ENCODE measurements at places on chromosomes 7 and 10.

- no peak for DNase-seq
Measured at GRCh38 chr10:6310977-6311376, 108.2 kb downstream of the PFKFB3 start.

DNA sequence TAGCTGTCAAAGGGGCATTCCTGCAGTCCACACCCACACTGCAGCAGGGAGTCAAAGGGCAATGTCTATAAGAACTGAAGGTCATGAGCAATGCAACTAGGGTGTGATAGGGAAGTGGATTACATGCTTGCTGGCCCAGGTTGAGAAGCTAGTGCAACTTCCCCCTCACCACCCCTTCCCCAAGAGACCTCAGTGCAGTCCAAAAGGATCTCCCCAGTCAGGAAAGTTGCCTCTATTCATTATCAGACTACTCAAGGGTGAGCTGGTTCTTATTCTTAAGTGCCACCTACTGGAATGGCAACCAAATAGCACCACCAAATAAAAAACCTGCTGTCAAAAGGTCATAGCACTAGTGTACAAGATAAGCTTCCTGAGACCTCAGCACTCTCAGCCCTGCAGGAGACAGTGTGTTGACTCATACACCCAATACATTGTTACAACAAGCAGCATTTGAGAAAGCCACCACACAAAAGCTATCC lies 28.2 kb downstream of the MTERF1 start:
- DNase-seq, result no peak

DNA sequence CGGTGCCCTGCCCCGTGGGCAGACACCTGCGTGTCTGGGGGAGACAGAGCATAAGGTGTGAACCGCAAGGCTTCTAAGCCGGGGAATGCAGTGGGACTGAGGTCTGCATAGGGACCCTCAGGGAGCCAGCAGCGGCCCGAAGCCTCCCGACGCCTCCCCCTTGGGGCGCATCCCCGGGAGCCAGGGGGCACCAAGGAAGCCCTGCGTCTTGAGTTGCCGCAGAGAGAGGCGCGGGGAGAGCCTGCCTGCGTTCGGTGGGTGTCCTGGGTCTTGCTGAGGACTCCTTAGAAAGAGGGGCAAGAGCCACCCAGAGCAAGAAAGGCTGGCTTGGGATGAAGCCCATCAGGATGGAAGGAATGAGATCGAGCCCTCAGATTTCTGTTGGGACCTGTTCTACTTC lies 18.2 kb upstream of the UNCX start:
- DNase-seq, result no peak

DNA sequence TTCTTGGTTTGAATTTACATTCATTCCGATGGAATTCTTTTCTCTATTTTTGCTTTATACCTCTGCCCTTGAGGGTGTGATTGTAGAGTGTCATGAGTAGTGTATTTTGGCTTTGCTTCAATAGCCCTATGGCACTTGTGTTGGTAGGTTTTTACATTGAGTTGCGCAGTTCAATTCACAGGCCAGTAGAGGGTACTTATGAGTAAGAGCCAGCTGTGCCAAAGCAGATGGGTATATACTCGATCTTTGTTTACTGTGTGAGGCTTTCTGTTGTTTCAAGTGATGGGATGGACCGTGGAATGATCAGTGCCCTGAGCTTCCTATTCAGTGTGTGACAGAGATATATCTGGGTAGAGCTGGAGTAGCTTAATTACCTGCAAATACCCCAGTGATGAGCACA lies 4.3 kb upstream of the AKR1C3 start:
- DNase-seq, result no peak

DNA sequence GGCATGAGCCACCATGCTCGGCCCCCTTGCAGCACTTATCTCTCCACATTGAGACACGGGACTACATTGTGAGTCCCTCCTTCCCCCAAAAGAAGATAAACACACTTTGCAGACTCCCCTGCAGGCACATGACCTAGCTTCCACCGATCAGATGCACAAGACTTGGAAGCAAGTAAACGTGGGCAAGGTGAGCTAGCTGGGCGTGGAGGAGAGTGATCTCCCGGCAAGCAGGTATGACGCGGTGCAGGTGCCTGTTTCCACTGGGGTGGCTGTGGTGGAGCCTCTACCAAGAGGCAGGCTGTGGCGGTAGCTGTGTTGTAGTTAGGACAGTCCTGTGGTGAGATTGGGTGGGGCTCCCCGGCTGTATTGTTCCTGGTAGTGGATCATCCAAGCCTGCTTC lies 7.7 kb upstream of the COMTD1 start:
- DNase-seq, result no peak

DNA sequence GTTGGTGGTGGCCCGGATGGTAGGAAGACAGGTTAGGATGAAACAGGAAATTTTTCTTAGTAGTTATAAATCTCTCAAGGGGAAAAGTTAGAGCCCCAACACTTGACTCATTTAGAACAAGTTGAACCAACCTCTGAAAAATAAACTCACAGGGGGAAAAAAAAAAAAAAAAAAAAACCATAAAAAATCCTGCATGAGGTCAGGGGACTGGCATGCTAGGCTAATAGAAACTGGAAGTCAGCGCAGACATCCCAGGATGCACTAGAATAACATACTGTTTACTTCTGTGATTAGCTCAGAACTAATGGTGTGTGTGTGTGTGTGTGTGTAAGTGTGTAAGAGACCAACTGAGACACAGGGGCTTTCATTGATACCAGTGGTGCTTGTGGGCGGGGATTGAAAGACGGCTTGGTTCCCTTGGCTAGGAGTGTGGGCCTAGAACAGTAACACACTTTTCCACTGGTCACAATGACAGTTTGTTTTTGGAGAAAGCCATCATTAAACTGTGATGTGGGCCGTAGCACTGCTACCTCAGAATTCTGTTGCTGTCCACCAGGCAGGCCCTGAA lies 491.6 kb upstream of the GALNT17 start:
- no peak for DNase-seq

DNA sequence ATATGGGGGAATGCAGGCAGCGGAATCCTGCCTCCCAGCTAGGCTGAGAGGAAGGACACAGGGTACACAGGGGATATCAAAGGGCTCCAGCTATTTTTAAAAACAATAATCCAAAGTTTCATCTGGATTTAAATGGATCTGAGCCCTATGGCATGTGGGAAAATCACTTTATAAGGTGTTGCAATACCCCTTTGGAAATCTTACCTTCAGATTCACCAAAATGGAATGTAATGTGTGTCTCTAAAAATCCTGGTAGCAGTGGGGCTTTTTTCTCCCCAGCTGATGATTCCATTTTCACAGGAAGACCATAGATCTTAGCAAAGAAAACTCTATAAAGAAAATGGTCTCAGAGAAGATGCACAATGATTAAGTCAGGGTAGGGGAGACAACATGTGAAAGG lies 722.2 kb downstream of the PARD3 start:
- DNase-seq, result no peak

DNA sequence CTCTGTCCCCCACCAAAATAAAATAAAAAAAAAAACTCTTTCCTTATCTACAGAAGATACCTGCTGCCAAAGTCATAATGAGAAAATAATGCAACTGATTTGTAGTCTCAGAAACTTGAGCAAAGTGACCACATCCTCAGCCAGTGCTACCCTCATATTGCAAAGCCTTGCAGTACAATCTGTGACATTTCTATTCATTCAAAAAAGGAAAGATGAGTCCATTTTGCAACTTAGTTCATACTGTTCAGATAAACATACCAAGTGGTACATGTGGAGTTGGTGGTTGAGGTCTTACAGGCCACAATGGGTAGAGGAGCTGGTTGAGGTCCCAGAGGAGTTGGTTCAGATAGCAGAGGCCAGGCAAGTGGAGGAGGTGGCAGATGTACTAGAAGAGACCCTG lies 6.5 kb upstream of the EIF5AL1 start:
- no peak for DNase-seq

- no peak for DNase-seq
Measured at GRCh38 chr7:48299580-48300169, 128.4 kb downstream of the ABCA13 start.

DNA sequence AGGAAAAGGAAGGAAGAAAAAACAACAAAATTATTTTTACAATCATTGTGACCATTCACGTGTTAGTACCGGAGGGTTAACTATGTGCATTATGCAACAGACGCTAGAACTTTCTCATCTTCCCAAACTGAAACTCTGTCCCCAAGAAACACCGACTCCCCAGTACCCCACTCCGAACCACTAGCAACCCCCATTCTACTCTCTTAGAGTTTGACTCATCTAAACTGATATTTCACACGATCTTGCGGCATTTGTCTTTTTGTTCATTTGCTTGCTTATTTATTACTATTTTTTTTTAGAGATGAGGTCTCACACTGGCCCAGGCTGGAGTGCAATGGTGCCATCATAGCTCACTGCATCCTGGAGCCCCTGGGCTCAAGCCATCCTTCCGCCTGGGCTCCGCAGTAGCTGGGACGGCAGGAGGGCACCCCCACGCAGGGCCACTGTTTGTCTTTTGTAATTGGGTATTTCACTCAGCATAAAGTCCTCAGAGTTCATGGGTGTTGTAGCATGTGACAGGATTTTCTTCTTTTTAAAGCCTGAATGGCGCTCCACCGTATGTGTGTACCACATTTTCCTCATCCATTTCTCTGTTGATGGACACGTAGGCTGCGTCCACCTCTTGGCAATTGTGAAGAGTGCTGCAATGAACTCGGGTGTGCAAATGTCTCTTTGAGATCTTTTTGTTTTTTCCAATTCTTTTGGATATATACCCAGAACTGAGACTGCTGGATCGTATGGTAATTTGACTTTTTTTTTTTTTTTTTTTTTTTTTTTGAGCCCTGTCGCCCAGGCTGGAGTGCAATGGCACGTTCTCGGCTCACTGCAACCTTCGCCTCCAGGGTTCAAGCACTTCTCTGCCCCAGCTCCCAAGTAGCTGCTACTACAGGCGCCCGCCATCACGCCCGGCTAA lies 9.5 kb downstream of the MNX1 start:
- DNase-seq, result no peak

DNA sequence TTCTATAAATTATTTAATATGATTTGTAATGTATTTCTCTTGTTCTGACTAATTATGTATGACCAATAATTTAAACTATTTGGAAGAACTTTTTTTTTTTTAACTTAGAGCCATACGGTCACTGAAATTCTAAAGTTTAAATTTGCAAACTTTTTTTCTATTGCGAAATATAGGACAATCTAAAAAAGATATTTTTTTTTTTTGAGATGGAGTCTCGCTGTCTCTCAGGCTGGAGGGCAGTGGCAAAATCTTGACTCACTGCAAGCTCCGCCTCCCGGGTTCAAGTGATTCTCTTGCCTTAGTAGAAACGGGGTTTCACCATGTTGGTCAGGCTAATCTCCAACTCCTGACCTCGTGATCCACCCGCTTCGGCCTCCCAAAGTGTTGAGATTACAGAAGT lies 130.5 kb downstream of the CPED1 start:
- DNase-seq, result no peak

DNA sequence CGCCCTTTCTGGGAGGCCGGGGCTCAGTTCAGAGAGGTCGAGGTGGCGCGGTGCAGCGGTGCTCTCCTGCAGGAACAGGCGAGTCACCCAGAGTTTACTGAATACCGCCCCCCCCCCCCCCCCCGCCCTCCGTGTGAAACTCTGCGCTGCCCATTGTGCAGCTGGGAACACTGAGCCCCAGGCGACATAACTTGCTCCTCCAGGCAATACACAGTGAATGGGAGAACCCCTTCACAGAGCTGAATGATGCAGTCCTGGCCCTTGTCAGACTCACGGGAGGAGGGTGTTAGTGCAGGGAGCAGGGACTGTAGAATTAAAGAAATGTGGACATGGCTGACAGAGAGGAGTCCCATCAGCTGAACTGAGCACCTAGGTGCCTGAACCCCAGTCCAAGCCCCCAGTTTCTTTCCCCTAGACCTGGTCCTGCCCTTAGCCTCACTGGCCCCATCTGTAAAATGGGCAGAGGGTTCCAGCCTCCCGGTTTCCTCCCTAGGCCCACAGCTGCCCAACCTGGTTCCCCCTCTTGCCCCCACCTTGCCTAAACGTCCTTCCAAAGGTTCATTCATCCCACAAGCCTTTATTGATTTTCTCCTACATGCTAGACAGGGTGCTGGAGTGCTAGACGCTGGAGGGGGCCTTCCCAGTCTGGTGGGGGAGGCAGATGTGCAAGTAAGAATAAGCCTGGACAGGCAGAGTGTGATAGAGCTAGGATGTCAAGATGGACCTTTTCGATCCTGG lies 869 bp upstream of the LOXL4 start:
- DNase-seq, result no peak

- no peak for DNase-seq
Measured at GRCh38 chr7:95723583-95724180, 48.7 kb upstream of the DYNC1I1 start.

DNA sequence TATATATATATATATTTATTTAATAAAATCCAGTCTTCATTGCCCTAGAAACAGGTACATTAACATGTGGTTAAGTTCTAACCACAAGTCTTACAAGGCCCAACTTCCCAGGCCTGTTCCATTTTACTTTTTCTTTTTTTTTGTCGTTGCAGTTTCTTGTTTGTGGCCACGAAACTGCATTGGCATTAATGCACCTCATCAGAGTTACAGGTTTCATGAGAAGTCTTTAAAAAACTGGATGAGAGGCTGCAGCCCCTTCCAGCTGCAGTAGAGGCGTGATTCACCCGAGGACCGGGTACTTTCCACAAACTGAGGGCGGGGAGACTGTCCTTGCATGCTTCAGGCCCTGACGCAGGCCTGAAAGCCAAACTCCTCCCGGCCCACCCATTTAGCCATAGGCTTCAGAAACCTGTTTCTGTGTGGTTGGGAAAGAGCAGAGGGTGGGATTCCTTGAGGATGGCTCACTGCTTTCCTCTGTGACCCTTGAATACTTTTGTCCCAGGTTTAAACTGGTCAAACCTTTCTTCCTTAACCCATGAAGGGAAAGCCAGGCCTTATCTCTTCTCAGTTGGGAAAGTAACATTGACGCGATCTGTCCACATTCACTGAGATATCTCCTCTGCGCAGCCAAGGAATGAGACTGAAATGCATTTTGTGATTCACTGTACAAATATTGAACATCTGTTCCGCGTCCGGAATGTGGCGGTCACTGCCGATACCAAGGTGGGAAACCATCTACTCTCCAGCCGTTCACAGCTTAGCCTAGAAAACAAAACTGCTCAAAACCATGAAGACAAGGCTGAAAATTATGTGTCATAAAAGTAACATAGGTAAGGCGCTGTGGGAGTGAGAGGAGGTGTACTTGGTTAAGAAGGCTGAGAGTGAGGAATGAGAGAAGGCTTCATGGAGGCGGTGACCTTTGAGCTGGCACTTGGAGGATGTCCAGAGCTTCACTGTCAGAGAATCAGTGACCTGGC lies 311.7 kb downstream of the GATA3 start:
- DNase-seq, result no peak

DNA sequence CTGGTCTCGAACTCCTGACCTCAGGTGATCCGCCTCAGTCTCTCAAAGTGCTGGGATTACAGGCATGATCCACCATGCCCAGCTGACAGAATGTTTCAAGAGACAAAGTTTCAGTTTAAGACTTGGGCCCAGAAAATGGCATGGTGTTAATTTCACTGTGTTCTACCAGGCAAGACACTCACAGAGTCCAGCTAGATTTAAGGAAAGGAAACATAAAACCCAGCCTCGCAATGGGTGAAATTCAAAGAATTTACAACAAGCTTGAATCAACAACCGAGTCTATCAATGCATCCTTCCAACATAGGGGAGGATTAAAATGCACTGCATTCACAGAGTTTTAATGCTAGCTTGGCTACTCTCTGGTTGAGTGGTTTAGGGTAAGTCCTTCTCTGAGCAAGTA lies 764.0 kb downstream of the XPNPEP1 start:
- no peak for DNase-seq

All from effector CD8-positive, alpha-beta T cell (primary cell).